ENCODE measurements at places on chromosomes 4 and X.

GRCh38 chr4:1508161-1509160 is 102.2 kb upstream of the NKX1-1 start:
- no peak for DNase-seq

DNA sequence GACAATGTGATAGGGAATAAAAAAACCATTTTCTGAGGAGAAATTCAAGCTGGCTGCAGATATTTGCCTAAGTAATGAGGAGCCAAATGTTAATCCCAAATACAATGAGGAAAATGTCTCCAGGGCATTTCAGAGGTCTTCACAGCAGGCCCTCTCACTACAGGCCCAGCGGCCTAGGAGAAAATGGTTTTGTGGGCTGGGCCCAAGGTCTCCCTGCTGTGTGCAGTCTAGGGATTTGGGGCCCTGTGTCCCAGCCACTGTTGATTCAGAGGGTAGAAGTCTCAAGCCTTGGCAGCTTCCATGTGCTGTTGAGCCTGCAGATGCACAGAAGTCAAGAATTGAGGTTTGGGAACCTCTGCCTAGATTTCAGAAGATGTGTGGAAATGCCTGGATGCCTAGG is 778.7 kb downstream of the CENPC start:
- no peak for DNase-seq

DNA sequence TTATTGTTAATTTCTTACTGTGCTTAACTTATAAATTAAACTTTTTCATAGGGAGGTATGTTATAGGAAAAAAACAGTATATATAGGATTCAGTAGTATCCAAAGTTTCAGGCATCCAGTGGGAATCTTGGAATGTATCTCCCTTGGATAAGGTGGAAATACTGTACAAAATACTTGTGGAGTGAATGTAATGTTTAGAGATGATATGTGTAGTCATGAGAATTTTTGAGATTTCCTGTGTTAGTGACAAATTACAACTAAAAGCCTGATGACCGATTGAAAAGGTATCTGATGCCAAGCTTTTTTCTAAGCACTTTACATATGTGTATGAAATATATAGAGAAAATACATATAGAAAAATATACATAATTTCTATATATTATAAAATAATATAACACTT is 69.2 kb downstream of the STK32B start:
- DNase-seq: no peak

DNA sequence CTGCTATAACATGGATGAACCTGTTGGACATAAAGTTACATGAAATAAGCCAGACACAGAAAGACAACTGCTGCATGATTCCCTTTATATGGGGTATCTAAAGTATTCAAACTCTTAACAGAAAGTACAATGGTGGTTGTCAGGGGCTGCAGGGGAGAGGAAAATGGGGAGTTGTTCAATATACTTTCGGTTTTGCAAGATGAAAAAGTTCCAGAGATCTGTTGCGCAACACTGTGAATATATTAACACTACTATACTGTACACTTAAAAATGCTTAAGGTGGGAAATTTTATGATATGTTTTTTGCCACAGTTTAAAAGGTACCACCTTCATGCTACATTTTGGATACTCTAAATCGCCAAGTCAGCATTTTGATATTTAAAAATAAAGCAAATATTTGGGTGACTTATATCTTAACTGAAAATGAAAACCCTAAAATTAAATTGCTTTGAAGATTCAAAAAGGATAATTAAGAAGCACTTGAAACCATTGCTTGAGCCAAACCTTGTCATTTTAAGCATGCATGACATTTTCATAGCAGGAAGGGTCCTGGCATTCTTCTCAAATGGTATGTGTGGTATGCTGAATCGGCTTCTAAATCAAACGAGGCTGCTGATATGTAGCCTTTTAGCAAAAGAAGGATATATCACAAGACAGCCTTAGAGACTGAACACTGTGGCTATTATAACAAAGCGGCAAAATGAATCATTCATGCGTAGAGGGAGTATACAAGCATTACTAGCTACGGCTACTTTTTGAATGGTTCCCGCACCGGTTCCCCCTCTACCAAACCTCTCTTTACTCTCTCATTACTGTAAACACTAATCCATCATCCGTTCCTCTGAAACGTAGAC is 607.1 kb upstream of the DIPK2B start:
- DNase-seq: no peak

DNA sequence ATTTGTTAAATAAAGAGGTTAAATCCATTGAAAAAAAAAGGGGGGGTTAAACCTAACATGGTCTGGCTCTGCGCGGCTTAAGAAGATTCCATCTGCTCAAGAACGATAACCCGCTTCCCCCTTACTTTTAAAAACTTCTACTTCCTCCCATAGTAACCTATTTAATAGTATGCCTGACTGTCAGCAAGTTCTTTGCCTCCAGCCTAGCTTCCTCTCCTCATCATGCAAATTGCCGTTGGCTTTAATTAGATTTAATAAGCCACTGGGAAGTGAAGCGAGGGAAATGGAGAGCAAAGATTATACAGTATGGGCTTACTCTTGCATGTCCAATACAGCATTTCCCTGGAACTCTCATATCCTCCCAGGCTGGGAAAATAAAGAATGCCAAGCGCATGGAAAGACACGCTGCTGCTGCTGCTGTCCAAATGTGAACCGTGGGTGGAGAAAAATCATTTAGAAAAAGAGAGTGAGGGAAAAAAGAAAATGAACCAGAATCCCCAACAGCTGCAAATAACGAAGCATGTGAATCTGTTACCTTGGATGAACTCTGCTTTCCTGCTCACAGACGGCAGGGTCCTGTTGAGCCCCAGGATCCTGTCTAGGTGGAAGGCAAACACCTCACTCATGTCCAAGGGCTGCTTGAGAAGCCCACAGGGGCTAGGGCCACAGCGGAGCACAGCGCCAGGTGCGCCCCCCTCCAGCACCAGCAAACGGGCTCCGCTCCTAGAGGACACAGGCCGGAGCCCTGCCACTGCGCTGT is 2.7 kb downstream of the GASK1B start:
- no peak for DNase-seq

DNA sequence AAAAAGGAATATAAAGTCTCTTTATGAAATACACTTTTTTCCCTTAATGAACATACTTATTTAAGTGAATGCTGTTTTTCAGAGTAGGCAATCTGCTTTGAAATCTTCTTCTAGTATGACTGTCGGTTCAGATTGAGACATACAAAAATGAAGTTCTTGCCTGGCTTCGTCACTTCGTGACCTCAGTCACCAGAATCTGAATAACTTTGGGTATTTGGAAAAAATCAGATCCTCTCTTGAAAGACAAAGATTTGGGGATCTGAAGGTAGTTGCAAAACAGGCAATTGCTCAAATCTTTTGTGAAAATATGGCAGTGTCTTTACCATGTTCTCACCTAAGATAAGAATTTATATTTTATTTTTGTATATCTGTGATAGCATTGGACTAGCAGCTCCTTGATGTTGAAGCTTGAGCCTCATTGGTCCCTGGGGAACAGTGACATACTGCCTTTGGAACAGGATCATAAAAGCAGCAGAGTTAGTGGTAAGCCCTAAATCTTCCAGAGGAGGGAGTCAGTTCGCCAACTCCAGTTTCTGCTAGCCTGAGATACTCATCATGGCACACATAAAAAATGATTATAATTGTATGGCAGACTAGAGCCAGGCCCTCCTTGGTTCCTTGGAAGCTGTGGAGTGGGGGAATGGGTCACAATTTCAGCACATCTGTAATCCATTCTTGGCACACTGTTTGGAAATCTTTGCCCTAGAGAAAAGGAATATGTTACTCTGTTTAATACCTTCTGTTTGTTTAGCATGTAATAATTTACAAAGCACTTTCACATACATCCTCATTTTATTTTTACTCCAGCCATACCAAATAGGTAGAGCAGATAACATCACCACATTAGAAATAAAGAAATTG is 5.0 kb downstream of the ARFIP1 start:
- DNase-seq: peak; percentile 68

DNA sequence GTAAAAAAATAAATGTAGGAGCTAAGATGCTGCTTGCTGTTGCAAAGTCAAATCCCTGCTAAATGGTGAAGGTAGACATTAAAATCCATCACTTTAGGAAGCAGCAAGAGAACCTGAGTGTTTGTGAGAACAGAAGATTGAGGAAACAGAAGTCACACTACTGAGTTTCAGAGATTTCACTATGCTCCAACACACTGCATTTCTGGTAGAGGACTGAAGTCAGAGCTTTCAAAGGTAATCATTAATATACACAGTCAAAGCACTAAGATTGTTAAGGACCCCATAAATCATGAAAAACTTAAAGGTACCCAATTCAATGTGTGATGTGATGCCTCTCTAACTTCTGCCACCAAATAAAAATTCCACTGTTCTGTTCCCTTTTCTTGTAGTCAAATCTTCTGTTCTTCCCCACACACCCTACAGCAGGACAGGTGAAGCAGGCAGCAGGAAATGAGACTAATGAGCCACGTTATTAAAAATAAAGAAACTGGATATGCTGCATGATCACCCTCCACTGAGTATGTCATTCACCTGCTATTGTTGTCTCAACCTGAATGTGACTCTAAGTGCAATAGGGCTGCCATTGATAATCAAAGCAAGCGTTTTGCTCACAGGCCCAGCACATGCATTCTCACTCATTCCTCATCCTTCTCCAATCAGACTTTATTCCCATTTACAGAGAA is 28.9 kb upstream of the APELA start:
- DNase-seq: no peak

DNA sequence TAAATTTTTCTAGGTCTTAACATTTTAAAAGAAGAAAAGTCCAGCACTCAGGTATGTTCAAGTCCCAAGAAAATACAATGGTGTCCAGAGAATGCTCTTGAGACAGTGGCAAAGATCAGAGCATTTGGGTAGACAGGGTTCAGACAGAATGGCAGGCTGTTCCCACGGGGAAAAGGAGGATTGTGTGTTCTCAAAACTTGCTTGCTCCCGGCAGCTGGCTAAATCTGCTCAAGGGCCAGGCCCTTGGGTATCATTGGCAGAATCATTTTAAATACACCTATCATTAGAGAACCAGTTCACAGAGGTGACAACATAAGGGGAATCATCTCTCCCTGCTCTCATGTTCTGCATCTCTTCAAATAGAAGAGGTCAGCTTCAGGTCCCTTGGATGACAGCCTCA is 456.3 kb downstream of the DTHD1 start:
- DNase-seq: no peak

- no peak for DNase-seq
Measured at GRCh38 chr4:67680581-67681222, 20.3 kb downstream of the UBA6 start.

DNA sequence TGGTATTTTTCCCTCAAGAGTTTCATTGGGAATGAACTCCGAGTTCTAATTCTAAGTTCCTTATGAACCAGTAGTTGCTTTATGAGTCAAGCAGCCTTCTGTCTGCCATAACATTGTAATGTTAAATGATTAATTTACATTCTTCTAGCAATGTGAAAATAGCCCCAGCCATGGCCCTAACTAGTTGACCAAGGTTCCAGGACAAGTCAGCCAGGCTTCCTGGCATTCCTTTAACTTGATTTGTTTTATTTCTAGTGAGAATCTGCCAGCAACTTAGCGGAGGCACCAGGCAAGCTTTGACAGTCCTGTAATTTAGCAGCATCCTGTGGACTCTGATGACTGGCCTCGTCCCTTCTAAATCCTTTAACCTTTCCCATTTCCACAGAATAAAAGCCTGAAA is 69.0 kb downstream of the GLRA2 start:
- peak; percentile 53 for DNase-seq

- DNase-seq: no peak
Measured at GRCh38 chr4:140065393-140065792, 88.6 kb downstream of the MAML3 start.

- no peak for DNase-seq
Measured at GRCh38 chr4:86630629-86631028, 36.5 kb downstream of the PTPN13 start.

DNA sequence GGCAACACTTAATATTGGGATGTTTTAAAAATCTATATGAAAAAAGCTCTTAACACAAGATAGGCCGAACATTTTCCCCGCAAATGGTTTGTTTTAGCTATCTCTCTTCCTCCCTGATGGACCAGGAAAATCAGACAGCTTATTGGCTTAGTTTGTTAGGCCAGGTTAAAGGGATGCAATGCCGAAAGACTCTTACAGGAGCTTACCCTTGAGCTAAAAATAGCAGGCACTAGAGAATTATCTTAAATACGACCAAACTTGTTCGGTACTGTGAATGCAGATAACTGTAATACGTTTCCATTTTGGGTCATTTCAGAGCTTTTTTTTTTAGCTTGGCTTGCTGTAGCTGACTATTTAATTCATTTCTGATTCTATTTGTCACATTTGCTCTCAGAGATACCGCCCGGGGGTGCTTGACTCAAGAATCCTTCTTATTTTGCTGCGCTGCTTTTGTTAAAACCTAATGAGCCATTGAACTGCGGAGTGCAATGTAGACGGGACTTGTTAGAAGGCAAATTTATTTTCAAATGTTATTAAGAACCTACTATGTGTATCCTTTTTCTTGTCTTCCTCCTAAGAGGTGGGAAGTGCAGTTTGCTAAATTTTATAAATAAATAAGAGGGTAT is 23.3 kb downstream of the PPARGC1A start:
- no peak for DNase-seq

DNA sequence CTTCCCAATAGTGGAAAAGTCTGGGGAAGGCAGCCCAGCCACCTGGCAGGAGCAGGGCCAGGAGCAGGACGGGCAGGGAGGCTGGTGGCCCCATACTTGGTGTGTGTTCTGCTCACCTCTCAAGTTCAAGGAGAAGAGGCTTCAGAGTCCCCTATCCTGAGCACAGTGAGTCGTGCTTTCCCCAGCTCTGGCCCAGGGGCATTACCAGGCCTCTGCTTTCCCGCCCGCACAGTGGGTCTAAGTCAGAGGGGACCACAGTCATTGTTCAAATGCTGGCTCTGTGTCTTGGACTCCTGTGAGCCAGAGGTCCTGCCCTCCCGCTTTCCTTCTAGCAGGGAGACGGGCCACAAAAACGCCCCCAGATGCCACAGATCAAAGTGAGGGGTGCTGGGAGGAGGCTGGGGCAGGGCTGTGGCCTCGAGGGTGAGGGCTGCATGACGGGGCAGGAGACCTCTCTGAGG is 27.6 kb downstream of the HTRA3 start:
- DNase-seq: no peak

- DNase-seq: no peak
Measured at GRCh38 chr4:168674077-168674747, 177.4 kb downstream of the PALLD start.

- no peak for DNase-seq
Measured at GRCh38 chrX:50581405-50581804, 110.8 kb upstream of the DGKK start.

GRCh38 chrX:112085149-112085548 is 2.6 kb upstream of the TRPC5 start:
- DNase-seq: no peak

DNA sequence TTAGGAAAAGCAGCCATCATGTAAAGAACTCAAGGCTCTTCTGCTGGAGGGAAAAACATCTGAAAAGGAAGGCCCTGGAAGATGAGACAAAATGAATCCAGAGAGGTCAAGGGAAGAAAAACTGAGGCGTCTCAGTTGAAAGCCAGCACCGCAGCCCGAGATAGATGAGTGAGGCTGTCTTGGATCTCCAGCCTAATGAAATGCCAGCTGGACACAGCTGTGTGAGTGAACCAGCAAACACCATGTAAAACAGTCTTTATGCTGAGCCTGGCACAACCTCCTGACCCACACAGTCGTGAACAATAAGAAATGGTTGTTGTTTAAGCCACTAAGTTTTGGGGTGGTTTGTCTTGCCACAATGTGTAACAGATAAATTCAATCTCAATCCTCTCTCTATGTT is 48.6 kb upstream of the RASL11B start:
- DNase-seq: no peak

GRCh38 chr4:40933272-40934053 is 183.7 kb downstream of the NSUN7 start:
- DNase-seq: no peak

GRCh38 chrX:31027351-31027750 is 44.5 kb downstream of the FTHL17 start:
- no peak for DNase-seq
